ENCODE measurements at places on chromosomes 4 and X.
A peak's percentile ranks its signal among the peaks of the same experiment; 100 is the strongest.

DNA sequence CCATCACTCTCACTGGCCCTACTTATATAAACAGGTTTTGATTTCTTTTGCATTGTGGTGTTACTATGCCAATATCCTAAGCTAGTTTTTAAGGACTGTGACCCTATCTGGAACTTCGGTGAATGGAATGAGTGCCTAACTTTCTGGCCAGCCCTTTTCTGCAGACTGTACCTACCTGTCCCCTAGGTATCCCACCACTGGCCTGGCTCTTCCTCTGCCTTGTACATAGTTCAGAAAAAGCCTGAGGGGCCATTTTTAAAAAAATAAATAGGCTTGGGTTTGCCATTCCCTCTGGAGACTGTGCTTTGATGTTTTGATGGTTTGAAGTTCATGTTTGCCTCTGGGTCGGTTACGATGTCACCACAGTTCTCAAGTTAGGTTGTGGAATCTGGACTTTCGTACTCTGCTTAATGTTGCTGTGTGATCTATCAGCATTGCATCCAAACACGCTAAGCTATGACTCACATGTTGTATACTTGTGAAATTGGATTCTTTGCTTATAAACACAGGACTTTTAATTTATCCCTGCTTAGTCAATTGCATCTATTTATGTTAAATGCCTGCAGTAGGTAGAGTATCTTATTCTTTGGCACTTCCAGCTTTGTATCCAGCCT is 182.0 kb downstream of the ANKRD50 start:
- DNase-seq = no peak

DNA sequence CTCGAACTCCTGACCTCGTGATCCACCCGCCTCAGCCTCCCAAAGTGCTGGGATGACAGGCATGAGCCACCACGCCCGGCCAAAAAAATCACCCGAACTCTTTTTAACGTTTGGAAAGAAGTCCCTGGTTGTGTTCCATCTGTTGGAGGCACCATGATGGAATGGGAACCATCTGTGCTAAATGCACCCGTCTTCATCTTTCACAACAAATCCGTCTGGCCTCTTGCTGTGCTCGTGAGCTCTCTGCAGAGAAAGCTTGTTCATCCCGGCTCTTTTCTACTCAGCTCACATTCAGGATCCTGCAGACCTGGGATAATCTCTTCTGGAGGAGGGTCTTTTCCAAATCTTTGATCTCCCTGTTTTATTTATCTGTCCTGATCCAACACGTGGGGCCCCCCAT is 188.8 kb downstream of the CRLF2 start:
- no peak for DNase-seq

- no peak for DNase-seq
Observed at GRCh38 chr4:124184792-124185191, 527.7 kb downstream of the ANKRD50 start.

- DNase-seq = no peak
Observed at GRCh38 chr4:58587856-58588255, 1477.7 kb upstream of the IGFBP7 start.

DNA sequence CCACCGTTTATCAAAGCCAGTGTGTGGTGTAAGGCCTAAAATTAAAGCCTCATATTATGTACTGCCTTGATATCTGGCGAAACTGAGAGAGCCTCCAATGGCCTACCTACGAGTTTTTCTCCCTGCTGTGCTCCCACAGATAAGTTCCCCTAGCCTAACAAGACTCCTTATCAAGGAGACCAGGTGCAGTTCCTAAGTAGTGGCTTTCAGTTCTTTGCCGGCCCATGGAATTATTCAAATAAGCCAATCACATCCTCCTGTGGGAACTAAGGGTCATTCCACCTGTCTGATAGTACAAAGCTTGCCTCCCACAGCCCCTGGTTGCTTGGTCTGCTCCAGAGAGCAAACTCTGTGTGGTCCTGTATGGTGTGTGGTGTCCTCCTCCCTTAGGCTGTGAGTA is 99.8 kb upstream of the TEX13C start:
- DNase-seq = no peak

DNA sequence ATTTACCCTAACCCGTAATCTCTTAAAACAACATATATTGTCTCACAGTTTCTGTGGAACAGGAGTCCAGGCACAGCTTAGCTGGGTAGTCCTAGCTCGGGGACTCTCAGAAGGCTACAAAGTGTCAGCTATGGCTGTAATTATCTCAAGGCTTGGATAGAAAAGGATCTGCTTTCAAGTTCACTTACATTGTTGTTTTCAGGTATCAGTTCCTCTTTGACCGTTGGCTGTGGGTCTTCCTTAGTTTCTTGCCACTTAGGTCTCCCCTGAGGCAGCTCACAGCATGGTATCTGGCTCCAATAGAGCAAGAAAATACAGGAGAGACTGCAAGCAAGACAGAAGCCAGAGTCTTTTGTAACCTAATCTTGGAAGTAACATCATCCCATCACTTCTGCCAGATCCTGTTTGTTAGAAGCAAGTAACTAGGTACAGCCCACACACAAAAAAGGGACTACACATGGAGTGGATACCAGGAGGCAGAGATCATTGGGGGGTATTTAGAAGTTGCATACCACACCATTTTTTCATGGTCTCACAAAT is 137.0 kb downstream of the MAGEB5 start:
- DNase-seq = no peak

GRCh38 chrX:147978931-147979330 is 2.2 kb upstream of the FMR1NB start:
- DNase-seq = no peak

- no peak for DNase-seq
Observed at GRCh38 chr4:8301851-8302730, 32.5 kb downstream of the HTRA3 start.

DNA sequence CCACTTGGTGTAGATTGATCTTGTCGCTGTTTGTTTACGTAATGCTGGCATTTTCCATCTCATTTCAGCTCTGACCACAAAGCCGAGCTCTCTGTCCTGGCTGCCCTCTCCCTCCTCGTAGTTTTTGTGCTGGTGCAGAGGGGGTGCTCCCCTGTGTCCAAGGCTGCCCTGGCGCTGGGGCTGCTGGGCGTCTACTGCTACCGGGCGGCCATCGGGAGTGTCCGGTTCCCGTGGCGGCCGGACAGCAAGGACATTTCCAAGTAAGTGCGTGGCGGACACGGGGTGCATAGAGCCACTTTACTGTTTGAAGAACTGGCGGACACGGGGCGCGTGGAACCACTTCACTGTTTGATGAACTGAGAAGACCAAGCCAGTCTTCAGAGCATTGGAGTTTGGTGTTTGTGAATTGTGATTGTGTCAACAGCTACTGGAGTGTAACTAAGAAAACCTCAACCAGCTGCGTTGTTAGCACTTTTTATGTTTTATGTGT is 28.0 kb downstream of the PIGG start:
- DNase-seq = no peak

GRCh38 chr4:181330654-181331201 is 912.5 kb upstream of the TENM3 start:
- no peak for DNase-seq

GRCh38 chr4:3335385-3335784 is 42.6 kb downstream of the RGS12 start:
- DNase-seq = peak; percentile 59

DNA sequence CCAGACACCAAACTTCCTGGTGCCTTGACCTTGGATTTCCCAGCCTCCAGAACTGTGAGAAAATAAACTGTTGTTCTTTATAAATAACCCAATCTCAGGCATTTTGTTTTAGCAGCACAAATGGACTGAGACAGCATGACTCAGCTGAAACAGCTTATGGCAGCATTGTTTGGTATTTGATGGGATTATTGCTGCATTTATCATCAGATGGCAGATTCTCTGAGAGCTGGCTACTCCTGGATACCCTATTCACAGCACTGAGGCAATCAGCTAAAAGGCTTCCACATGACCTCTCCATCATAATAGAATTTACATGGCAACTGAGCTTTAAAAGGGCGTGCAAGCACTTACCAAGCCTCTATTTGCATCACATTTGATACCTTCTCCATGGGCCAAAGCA is 623.1 kb upstream of the CPEB2 start:
- DNase-seq = no peak

DNA sequence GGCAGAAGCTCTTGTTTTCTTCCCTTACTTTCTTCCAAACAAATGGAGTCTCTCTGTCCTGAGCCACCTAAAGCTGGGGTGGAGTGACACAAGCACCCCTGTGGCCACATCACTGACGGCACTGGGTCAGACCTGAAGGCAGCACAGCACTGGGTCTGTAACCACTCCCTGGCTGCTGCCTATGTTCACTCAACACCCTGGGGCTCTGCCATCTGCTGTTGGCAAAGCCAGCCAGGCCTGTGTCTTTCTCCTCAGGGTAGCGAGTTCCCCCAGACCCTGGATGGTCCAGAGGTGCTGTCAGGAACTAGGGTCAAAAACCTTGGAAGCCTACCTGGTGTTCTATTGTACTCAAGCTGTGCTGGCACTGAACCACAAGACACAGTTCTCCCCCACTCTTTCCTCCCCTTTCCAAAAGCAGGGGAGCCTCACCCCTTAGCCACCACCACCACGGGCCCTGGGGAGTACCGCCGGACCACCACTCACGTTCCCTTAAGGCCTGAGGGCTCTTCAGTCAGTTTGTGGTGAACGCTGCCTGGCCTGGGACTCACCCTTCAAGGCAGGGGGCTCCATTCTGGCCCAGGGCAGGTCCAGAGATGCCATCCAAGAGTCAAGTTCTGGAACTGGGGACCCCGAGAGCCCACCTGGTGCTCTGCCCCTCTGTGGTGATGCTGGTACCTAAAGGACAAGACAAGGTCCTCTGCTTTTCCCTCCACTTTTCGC is 31.5 kb downstream of the TMEM271 start:
- DNase-seq = no peak

DNA sequence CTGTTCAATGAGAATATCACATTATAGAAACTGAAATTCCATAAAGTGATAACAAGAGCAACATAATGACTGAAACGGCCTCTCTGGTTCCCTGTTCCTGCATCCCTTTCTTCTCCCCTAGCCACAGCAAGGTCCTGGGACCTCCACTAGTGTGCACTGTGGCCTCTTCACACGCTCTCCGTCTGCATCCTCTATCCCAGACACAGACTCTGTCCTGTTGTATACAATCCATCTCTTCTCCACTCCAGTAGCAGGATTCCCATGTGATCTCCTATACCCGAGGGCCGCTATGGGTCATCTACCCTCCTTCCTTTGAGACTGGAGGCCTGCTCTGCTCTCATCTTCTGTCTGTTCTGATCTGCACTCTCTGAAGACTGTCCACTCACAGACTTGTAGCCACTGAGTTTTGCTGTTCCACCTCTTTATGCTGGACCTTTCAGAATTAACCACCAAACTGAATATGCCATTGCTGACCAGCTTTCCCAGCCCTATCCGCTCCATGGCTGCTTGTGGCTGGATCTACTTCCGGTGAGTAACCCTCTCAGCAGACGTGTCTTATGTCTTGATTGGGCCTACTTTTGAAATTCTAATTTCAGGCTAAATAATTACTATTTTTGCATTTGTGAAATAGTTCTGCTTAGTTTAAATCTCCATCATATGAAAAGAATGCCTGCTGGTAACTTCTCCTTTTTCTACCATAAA is 105.1 kb upstream of the NAP1L5 start:
- no peak for DNase-seq

DNA sequence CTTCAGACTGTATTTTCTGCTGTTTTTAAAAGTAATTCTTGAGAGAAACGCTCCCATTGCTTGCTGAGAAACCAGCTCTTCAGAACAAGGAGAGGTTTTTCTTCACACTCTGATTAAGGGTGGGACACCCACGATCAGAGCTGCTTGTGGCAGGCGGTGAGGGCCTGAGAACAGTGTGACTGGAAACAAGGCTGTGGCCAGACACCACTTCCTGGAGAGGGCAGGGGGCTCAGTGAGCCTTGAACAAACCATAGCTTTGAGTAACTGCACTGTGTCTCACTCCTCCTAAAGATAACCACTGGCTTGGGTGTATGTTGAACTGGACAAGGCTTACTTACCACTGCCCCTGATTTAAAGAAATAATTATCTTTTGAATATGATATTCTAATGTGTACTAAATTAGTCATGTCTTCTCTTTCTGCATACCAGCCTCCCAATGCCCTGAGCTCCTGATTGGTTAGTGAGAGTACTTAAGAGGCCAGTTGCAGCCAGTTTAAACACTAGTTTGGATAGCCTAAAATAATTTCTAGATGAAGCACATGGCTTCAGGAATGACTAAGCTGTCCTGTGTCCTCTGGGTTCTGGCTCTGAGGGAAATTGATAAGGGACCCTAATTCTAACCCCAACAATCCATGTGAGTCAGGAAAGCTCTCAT is 3.7 kb upstream of the GPR82 start:
- DNase-seq = no peak

DNA sequence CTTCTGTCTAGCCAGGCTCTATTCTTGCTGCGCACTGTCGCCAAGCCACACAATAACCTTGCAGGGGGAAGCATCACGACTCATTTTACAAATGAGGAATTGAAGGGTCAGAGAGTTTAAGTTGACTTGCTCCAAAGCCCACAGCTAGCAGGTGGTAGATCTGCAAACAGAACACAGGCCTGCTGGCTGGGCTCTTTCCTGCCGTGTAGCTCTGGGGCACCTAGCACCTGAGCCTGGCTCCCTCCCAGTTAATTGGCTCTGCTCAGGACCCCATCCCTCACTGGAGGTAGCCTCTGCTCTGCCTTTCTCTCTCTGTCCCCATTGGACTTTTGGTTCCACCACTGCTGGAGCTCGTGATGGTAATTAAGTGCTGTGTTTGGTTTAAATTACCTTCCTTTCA is 98.5 kb downstream of the NSUN7 start:
- peak; percentile 82 for DNase-seq

- no peak for DNase-seq
Observed at GRCh38 chr4:126495163-126495752, 1137.5 kb upstream of the INTU start.

GRCh38 chr4:2789793-2790582 is 2.9 kb upstream of the SH3BP2 start:
- DNase-seq = no peak

GRCh38 chr4:2298532-2298991 is 36.7 kb upstream of the MXD4 start:
- DNase-seq = no peak

GRCh38 chrX:20967725-20968124 is 406.5 kb upstream of the CNKSR2 start:
- DNase-seq = peak; percentile 86

DNA sequence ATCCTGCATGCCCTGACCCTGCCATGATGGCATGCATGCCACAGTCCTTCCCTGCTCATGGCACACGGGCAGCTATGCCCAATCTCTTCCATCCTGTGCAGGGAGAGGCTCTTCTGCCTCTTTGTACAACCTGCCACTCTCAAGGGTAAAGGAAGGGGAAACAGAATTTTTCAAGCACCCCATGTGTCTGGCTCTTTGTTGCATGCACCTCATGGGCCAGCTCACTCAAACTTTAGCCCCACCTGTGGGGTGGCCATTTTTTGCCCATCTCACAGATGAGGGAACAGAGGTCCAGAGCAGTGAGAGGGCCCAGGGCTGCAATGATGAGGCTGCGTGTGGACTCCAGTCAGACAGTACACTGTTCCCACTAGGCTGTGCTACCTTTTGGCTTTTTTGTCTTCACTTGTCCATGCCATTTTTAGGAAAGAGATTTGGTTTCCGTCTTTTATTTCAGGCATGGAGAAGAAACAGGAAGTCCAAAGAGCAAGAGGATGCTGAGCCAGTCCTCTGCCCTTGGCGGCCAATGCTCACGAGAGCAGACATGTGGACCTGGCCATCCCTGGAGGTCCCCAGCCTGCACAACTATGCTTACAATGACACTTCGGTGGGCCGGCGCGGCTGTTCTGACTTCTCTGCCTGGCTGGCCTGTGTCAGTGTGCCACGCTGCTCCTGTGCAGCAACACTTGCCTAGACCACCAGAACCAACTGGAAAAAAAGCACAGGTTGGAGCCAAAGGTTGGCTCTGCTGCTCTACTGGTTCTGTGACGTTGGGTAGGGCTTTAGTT is 45.6 kb downstream of the NSG1 start:
- no peak for DNase-seq

- DNase-seq = no peak
Observed at GRCh38 chrX:120309873-120310705, 1.2 kb downstream of the TMEM255A start.

All from NCI-H2029 treated with DMSO at 0.1 percent for 48 hours (cell line).